Stimulated activated naive CD4-positive, alpha-beta T cell treated with Interleukin-2 at 50 U/mL for 16 hours (primary cell): ENCODE measurements at places on chromosomes 11 and 22.
A peak's percentile ranks its signal among the peaks of the same experiment; 100 is the strongest.

DNA sequence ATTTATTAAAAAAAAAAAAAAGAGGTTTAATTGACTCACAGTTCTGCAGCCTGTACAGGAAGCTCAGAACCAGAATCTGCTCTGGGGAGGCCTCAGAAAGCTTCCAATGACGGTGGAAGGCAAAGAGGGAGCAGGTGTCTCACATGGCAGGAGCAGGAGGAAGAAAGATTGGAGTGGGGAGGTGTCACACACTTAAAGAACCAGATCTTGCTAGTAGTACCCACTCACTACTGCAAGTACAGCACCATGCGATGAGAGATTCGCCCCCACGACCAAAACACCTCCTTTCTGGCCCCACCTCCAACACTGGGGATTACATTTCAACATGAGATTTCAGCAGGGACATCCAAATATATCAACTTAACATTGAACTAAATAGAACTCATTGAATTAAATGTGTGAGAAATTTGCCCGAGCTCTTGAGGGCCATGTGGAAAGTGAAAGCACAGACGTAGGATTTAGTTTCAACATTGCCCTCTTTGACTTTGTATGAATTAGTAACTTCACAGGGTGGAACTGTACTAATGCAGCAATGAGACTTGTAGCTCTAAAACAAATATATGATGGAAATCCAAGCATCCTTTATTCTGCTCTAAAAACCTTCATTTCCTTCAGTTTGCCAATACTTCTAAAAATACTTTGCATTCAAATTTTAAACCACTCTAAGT is 628.2 kb downstream of the FAM181B start:
- no peak for DNase-seq

DNA sequence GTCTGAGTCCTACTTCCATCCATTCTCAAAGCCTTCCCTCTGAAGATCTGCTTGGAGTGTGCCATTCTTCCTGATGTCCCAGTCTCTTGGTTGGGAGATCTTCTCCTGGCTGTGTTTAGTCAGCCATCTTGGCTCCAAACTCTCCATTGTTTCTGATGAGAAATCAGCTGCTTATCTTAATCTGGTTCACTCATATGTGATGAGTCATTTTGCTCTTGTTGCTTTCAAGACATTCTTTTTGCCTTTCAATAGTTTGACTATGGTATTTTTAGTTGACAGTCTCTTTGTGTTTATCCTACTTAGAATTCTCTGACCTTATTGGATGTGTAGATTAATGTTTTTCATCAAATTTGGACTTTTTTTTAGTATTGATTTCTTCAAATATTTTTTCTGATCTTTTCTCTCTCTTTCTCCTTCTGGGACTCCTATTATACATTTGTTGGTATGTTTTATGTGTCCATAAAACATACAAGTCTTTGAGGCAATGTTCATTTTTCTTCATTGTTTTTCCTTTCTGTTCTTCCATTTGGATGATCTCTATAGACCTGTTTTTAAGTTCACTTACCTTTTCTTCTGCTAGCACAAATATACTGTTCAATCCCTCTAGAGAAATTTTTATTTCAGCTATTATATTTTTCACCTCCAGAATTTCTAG is 77.2 kb upstream of the CLPB start:
- DNase-seq: no peak

DNA sequence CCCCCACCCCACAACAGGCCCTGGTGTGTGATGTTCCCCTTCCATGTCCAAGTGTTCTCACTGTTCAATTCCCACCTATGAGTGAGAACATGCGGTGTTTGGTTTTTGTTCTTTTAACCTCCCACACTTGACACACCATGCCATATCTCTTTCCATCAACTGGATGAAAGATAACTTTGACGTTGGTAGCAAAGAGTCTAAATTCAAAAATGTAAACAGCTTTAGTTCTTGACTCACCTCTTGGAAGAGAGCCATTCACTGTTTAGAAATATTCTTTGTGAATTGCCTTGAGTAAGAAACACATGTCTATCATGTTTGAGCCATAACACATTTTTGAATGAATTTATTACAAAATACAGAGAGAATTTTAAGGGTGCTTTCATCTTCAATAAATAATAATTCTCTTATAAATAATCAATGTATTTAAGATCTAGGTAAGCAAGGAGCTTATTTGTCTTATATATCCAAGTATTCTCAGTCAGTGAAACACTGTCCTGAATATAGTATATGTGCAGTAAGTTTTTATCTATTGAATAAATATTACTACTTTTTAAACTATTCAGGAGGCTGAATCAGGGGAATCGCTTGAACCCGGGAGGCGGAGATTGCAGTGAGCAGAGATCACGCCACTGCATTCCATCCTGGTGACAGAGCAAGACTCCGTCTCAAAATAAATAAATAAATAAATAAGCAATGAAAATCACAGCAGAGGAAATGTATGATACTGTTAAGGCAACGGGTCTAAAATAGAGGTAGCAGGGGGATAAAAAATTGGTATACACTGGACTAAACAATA is 6.7 kb downstream of the CARD18 start:
- DNase-seq: no peak

GRCh38 chr11:104691129-104691528 is 207.1 kb downstream of the CASP12 start:
- DNase-seq: no peak

GRCh38 chr11:10604340-10604748 is 35.9 kb upstream of the LYVE1 start:
- DNase-seq: no peak

- DNase-seq: no peak
Measured at GRCh38 chr22:41223535-41223934, 17.2 kb downstream of the CHADL start.

DNA sequence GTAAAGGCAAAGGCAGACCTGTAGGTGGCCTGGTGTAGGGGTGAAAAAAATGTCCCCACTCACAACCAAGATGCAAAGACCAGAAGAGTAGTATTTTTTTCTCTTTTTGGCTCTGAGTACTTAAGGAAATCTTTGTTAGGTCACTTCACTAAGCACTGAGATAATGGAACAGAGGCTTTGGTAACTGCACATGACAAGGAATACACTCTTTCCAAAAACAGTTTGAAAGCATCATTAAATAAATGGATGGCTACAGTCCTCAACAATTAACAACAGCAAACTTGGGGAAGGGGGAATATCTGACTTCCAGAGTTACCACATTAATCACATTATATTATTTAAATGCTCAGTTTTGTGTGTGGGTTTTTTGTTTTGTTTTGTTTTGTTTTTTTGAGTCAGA is 26.9 kb upstream of the PGM2L1 start:
- no peak for DNase-seq

DNA sequence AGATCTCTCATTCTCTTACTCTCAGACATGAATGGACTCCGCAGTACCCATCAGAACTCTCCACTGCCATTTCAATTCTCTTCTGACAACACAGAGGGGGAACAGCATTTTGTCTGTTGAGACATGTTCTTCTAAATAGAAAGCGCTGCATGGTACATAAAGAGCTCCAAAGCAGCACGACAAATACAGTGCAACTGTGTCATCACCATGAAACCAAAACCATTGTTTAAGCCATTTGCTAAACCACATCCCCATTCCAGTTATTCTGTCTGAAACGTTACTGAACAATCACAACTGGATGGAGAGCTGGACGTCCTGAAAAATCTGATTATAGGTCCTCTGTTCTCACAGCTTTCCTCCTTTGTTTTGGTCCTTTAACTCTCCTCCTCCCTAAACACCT is 17.9 kb upstream of the TENM4 start:
- DNase-seq: no peak

- DNase-seq: peak; percentile 70
Measured at GRCh38 chr11:46529095-46529905, 64.5 kb downstream of the AMBRA1 start.

DNA sequence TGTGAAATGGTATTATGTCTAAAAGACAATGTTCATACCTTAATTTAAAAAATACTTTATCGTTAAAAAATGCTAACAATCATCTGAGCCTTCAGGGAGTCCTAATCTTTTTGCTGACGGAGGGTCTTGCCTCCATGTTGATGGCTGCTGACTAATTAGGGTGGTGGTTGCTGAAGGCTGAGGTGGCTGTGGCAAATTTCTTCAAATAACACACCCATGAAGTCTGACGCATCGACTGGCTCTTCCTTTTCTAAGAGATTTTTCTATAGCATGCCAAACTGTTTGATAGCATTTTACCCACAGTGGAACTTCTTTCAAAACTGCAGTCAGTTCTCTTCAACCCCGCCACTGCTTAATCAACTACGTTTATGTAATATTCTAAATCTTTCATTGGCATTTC is 33.6 kb downstream of the TCF20 start:
- no peak for DNase-seq

DNA sequence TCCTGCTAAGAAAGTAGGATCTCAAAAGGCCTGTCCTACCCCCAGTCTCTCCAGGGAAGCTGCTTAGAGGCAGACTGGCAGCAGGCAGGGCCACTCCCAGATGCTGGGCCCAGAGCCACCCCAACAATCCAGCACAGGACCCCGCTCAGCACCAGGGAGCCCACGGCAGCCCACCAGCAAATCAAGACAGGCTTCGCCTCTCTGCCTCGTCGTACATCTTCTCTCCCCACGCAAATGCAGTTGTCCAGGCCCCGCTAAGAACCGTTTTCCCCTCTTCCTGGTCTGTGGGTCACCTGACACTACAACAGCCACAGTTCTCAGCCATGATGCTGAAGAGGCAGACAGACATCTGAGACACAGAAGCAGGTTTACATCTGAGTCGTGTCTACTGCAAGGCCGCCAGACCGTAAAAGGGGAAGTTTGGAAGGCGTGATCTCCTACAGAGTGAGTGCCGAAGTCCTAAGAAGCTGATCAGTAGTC is 51.1 kb downstream of the IGSF9B start:
- DNase-seq: no peak

DNA sequence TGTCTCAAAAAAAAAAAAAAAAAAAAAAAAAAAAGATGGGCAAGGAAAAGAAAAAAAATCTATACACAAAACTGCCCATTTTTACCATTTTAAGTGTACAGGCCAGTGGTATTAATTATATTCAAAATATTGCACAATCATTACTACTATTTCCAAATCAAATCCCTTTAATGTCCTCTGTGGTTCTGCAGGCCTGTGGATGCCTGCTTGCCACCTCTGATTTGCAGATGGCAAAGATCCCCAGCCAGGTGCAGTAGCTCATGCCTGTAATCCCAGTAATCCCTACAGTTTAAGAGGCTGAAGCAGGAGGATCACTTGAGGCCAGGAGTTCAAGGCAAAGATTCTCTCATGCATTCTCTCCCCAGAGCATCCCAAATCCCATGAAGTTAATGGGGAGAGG is 20.2 kb downstream of the RFPL1 start:
- DNase-seq: no peak

- no peak for DNase-seq
Measured at GRCh38 chr11:35112056-35112845, 26.7 kb upstream of the CD44 start.

GRCh38 chr22:50119768-50120251 is 30.0 kb downstream of the MOV10L1 start:
- DNase-seq: no peak
